D721Med (cell line): ENCODE measurements at places on chromosomes 2 and 18.
A peak's percentile ranks its signal among the peaks of the same experiment; 100 is the strongest.

GRCh38 chr18:52340406-52341102 is 557 bp downstream of the DCC start:
- no peak for DNase-seq

- no peak for DNase-seq
Observed at GRCh38 chr18:5630900-5631413, 87.2 kb upstream of the EPB41L3 start.

- DNase-seq: no peak
Observed at GRCh38 chr2:215382011-215382410, 53.9 kb downstream of the FN1 start.

DNA sequence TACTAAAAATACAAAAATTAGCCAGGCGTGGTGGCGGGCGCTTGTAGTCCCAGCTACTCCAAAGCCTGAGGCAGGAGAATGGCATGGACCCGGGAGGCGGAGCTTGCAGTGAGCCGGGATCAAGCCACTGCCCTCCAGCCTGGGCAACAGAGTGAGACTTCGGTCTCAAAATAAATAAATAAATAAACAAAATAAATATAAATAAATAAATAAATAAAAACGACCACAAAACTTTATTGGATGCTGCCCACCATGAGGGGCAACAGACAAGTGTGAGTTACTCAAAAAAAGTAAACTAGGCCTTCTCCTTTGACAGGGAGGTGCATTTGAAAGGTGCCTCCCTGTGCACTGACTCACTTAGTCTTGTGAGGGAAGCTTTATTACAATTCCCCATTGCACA is 50.4 kb downstream of the SLC4A1AP start:
- DNase-seq: no peak

DNA sequence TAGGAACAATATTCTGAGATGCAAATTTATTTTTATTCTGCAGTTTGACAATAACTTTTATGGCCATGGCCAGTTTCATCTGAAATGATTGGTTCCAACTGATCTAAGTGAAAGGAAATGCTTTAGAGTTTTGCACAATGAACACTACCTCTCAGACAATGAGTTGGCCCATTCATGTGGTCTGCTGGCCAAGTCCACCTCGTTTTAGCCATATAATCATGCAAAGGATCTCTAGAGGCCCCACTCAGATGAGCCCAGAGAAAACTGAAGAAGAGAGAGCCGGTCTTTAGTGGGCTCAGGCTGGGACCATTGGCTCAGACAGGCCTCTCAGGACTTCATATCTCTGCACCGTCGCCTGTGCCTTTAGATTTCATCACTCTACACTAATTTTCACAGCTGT is 254.7 kb downstream of the MREG start:
- DNase-seq: no peak

GRCh38 chr2:173914055-173914927 is 50.9 kb downstream of the SP3 start:
- no peak for DNase-seq

GRCh38 chr2:36597532-36598377 is at the start of gene FEZ2:
TSS of gene FEZ2 (minus strand) at chr2:36598168. CDS start at chr2:36598142, 26 bp downstream.
- DNase-seq: peak; percentile 47

DNA sequence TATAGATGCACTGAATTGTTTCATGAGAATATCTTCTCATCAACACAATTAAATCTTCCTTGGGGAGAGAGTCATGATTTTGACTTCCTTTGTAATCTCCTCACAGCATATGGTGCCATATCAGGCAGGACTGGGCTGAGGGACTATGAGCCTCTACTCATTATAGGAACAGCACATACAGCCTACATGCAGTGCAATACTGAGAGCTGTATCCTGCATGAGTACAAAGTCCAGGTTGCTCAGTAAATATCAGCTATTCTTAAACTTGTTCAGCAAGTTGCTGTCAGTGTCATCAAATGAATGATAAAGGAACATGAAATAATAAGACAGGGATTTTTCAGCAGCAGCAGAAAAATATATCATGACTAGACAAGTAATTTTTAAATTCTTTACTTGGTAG is 10.8 kb downstream of the DLGAP1 start:
- no peak for DNase-seq

DNA sequence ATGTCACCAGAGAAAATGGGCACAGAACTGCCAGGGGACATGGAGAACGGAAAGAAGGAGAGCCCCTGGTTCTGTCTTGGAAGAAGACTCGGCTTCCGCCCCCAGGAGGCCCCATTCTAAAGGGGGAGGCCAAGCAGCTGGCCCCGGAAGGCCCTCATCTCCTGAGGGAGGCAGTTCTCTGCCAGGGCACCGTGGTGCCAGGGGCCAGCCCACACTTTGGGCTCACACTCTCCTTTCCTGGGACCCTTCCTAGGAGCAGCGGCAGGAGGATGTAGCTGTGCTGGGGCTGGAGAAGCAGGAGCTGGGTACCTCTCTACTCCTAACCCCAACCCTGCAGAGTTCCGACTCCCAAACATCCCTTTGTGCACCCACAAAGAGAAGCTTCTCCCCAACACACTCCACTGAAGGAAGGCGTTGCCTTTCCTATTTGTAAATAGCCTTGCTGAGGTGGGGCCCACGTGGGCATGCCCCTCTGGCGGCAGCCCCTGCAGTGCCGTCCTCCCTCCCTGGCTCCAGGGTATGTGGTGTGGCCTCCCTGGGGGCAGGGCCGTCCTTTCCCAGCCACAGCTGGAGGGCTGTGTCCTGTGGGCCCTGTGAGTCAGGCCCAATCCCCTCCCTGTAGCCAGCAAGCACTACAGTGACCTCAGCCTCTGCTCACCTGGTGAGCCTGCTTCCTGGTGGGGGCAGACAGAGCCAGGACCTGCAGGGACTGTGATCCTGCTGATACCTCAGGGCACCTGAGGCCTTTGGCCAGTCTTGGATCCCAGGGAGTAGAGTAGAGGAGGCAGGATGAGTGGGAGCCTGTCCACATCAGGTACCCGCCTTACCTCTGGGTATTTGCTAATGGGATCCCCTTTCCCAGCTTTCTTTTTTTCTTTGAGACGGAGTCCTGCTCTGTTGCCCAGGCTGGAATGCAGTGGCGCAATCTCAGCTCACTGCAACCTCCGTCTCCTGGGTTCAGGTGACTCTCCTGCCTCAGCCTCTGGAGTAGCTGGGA is 26.6 kb downstream of the ZFP36L2 start:
- no peak for DNase-seq

DNA sequence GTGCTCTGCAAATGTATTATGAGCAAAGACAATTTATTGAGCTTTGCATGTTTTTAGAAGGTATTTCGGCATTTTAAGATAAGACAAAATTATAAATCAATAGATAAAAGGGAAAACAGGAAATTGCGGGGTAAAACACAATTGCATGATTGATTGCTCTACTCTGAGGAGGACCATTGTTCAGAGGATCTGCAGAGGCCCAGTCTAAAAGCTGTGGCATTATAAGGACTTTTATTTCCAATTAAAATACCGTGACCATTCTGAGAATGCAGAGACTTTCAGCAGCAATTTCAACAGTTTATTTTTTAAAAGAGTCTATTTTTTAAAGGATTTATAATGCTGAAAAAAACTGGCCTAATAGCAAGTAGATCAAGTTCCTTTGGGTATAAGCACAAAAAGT is 62.0 kb downstream of the TPGS2 start:
- DNase-seq: no peak

DNA sequence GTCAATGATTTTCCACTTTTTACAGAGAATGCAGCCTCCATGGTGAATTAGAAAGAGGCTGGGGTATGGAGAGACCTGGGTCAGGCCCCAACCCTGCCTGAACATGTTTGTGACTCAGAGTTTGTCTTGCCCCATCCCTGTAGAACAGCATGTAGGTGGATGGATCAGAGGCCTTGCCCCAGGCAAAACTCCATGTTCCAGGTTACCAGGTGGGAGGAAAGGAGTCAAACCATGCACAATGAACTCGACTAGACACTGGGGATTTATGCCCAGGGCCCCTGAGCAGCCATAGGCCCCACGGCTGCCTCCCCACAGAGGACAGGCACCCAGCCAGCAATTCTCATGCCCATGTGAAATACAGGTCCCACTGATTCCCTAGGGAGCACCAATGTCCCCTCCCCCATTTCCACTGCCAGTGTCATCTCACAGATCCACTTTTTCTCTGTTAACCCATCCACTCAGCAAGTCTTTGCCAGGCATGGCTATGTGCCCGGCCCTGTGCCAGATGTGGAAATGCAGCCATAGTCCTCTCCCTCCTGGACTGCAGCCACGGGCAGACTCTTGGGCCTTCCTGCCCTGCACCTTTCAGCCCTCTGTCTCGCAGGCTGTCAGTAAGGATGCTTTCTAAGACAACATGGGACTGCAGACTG is 737.8 kb upstream of the HS6ST1 start:
- DNase-seq: no peak

GRCh38 chr2:31176742-31177141 is 38.5 kb upstream of the GALNT14 start:
- DNase-seq: no peak

DNA sequence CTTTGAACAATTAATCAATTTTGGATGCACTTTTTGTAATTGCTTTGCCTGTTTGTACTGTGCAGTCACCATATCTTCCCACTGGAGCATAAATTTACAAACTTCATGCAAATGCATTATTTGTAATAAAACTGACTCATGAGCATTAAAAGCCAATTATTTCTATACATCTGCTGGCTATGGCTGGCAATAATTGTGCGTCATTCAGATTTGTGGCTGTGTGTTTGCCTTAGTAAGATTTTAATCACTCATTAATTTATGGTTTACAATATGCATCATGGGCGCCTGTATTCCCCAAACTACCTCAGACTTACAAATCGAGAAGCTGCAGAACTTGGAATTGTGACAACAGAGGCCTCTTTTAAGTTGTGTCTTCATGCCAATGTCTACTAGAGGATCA is 132.4 kb upstream of the TRIB2 start:
- no peak for DNase-seq

DNA sequence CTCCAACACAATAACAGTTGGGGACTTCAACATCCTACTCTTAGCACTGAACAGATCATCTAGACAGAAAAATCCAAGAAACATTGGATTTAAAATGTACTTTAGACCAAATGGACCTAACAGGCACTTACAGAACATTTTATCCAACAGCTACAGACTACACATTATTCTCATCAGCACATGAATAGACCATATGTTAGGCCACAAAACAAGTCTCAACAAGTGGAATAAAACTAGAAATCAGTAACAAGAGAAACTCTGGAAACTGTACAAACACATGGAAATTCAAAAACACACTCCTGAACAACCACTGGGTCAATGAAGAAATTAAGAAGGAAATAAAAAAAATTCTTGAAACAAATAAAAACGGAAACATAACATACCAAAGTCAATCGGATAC is 117.5 kb downstream of the ACVR1 start:
- no peak for DNase-seq

DNA sequence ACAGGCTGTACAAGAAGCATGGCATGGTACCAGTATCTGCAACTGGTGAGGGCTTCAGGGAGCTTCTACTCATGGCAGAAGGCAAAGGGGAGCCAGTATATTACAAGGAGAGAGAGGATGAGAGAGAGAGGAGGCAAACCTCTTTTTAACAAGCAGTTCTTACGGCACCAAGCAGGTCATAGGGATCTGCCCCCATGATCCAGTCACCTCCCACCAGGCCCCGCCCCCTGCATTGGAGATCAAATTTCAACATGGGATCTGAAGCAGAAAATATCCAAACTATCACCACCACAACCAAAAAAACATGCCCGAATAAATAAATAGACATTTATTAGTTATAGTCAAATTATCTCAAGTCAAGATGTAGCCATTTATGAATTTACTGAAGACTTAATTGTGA is 14.5 kb upstream of the SLC35F5 start:
- DNase-seq: no peak

GRCh38 chr2:96102596-96103186 is 13.7 kb downstream of the ADRA2B start:
- DNase-seq: peak; percentile 2

GRCh38 chr2:226483143-226483542 is 316.5 kb downstream of the IRS1 start:
- no peak for DNase-seq

- DNase-seq: no peak
Observed at GRCh38 chr2:201219328-201220096, 36.6 kb downstream of the CASP10 start.

GRCh38 chr2:134314681-134315368 is 61.0 kb downstream of the MGAT5 start:
- DNase-seq: no peak

GRCh38 chr18:10271481-10271880 is 183.0 kb upstream of the APCDD1 start:
- no peak for DNase-seq

DNA sequence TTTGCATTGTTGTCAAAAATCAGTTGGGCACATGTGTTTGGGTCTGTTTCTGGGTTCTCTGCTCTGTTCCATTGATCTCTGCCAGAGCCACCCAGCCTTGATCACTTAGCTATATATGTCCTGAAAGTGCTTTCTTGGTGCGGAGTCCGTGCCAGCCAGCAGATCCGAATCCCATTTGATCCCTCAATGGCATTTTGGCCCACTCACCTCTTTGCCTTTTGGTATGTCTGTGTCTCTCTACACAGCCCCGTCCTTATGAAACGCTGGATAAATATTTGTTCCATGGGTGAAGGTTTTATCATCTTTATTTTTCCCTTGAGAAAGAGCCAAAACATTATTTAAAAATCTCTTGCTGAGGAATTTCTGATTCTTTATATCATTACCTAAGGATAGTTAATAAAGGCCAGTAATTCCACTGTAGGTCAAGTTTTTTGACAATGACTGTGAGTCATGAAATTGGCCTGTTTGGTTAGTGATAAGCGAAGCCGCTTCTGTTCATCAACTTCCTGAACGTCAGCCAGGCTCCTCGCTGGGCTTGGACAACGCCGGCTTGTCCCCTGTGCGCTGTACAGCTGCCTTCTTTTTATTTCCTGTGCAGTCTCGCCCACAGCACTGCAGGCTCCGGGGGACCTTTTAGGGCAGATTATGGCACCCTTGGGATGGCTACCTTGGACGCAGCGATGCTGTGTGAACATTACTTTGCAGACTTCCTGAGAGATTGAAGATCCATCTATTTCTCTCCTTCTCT is 24.9 kb downstream of the MTCL1 start:
- no peak for DNase-seq

DNA sequence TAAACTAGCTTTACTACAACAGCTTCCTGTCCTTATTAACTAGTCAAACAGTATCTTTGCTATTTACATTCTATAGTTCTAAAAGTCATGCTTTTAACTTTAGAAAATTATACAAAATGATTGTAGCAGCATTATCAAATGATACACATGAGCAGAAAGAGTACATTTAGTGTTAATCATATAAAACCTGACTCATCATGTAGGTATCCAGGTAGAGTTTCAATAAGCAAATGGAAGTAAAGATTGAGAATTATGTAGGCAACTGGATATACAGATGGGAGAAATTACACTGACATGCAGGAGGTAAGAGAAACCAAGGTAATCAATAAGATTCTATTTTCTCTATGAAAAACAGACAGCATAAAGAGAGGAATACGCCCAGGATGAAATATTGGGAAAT is 33.8 kb downstream of the TRIP12 start:
- no peak for DNase-seq

- DNase-seq: no peak
Observed at GRCh38 chr2:225037415-225038230, 4.6 kb downstream of the DOCK10 start.

- DNase-seq: no peak
Observed at GRCh38 chr2:167489325-167489724, 601.0 kb downstream of the XIRP2 start.
